ENCODE measurements at places on chromosomes 2 and 18.

DNA sequence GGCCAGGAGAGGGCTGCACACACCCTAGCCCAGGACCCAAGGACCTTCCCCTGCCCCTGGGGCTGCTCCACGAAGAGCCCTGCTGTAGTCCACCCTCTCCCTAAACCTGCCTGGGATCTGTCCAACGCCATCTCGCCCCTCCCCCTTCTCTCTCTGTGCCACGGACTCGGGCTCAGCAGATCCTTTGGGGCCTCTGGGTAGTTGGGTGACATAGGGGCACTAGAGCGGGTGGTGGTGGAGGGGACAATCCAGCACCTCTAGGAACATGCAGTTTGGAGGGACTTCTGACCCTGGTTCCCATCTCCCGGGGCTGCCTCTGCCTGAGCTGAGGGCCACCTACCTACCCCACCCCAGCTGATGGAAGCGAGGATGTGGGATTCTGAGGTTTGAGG lies 7.3 kb upstream of the CRYBA2 start:
- no peak for DNase-seq

GRCh38 chr2:143840601-143841000 lies 679.3 kb downstream of the ZEB2 start:
- no peak for DNase-seq

GRCh38 chr2:71939588-71940535 lies 207.8 kb downstream of the CYP26B1 start:
- DNase-seq, result no peak

GRCh38 chr2:10765914-10766313 lies 44.5 kb downstream of the ATP6V1C2 start:
- no peak for DNase-seq

DNA sequence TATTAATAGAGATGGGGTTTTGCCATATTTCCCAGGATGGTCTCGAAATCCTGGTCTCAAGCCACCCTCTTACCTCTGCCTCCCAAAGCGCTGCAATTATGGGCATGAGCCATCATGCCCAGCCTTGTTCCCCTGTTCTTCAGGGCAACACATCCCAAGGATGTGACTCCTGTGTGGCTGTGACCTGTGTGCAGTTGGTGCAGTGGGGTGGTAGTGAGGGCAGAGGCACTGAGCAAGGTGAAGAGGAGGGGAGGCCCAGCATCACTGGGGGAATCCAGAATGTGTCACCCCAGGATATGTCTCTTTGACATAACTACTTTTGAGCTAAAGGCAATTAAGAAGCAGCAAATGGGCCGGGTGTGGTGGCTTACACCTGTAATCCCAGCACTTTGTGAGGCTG lies 23.4 kb downstream of the CENPA start:
- no peak for DNase-seq

Measured in ecto neural progenitor cell (in vitro differentiated cells).